ENCODE measurements at places on chromosomes 6 and 20.
A peak's percentile ranks its signal among the peaks of the same experiment; 100 is the strongest.

- no peak for DNase-seq
Observed at GRCh38 chr6:49668083-49668511, 31.5 kb upstream of the RHAG start.

DNA sequence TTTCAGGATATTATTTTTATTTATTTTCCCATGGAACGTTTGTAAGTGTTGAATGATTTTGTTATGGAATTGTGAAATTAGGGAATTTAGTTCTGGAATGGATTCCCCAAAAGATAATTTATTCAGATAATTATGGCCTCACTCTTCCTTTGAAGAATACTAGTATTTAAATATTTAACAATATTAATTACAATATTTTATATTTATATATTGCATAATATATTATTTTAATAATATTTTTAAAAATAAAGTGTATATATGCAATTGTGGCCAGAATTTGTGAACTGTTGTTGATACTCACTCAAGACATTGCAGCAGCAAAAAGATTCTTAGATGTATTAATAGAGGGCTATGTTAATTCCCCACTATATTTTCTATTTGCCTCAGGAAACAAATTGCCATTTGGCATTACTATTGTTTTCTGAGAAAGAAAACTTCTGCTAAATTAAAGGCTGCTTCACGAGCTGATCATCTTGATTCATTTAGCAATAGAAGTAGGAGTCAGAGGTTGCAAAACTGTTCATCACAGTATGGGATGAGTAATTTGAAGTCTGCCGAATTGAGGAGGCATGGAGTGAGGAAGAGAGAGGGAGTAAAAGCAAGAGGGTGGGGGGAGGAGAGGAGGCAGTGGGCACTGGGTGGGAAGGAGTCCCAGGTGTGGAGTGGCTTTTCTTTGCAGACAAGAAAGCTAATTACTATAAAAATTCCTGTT lies 729.2 kb downstream of the DHX35 start:
- DNase-seq = no peak

DNA sequence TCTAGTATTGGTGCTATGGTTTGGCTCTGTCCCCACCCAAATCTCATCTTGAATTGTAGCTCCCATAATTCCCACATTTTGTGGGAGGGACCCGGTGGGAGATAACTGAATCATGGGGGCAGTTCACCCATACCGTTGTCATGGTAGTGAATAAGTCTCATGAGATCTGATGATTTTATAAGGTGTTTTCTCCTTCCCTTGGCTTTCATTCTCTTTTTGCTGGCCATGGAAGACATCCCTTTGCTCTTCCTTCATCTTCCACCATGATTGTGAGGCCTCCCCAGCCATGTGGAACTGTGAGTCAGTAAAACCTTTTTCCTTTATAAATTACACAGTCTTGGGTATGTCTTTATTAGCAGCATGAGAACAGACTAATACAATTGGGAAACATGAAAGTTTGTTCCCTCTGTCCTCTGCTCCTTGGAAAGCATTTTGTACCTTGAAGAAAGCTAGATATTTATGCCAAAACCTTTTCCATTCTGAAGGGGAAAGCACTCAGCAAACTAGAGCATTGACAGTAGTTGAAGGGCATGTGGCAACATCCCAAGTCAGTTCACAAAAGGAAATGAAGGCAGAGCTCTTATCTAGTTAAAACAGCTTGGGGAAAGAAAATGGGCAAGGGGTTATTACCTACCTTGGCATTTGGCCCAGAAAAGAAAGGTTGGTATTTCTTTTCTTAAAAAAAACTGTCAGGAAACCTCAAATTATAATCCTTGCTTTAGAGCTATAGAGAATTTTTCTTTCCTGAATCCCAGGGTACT lies 10.7 kb upstream of the TNFAIP3 start:
- peak; percentile 42 for DNase-seq

GRCh38 chr6:122147291-122147690 lies 252.2 kb upstream of the HSF2 start:
- DNase-seq = no peak

DNA sequence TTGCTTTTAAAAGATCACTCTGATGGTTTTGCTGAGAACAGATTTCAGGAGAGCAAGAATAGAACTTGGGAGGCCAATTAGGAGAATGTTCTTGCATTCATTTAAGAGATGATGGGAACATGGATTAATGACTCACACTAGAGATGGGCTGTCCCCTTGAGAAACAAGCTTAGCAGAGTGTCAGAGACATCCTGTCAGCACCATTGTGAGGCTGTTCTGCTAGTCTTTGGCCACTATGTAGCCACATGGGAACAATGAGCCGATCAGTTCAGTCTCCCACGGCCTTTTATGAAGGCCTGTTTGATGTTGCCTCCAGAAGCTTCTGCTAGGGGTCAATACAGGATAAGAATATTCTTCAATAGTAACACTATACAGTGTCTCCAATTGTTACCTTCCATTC lies 113.0 kb upstream of the EYA4 start:
- DNase-seq = no peak

GRCh38 chr6:11609324-11610071 lies 71.9 kb downstream of the TMEM170B start:
- DNase-seq = no peak

DNA sequence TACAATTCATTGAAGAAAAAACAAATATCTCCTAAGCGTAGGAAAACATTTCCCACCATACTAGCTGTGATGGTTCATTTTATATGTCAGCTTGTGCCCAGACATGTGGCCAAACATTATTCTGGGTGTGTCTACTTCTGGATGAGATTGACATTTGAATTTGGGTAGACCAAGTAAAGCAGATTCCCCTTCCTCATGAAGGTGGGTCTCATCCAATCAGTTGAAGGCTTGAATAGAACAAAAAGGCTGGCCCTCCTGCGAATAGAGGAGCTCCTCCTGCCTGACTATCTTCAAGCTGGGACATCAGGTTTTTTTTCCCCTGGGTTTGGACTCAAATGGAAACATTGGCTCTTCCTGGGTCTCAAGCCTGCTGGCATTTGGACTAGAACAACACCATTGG lies 113.6 kb downstream of the DHX35 start:
- DNase-seq = no peak

GRCh38 chr20:33651562-33652048 lies 10.5 kb upstream of the C20orf144 start:
- no peak for DNase-seq

DNA sequence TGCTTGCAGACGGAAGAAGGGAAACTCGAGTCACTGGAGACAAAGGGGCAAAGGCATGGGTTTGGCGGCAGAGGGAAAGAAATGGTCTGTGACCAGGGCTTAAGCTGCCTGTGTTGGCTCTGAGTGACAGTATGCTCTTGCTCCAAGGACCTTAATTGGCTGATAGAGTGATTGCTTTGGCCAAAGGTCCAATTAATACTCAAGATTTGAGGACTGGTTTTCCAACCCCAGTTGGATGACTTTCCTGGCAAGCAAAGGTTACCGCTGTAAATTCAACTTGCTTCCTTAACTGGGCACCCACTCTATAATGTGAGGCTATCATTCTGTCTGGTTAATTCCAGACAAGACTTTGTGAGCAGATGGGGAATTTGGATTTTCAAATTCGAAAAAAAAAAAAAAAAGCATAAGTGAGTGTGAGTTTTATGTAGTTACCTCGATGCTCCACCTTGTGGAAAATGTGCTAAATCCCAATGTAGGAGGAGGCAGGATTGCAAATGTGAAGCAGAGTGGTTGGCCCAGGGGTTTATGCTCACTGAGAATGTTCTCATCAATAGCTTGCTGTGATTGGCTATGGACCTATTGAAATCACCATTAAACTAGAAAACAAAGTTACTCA lies 150.7 kb upstream of the GMDS start:
- no peak for DNase-seq

GRCh38 chr20:63692436-63693082 lies 3.9 kb upstream of the TNFRSF6B start:
- DNase-seq = no peak

DNA sequence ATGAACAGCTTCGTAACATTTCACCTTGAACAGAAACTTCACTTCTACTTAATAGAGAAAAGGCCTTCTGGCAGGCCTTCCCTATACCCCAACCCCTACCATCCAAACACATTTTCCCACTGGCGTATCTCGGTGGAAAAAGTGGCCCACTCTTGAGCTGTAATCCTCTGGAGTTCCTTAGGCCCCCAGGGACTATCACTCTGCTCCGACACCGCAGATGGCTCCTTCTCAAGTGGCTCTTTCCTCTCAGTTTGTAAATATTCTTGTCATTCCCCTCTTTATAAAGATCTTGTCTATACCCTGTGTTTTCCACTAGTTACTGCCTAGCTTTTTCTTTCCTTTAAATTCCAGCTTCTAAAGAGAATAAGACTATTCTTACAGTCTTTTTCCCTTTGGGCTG lies 108.7 kb downstream of the MYB start:
- no peak for DNase-seq

GRCh38 chr6:125746731-125747588 lies 2.5 kb upstream of the HEY2 start:
- DNase-seq = no peak

DNA sequence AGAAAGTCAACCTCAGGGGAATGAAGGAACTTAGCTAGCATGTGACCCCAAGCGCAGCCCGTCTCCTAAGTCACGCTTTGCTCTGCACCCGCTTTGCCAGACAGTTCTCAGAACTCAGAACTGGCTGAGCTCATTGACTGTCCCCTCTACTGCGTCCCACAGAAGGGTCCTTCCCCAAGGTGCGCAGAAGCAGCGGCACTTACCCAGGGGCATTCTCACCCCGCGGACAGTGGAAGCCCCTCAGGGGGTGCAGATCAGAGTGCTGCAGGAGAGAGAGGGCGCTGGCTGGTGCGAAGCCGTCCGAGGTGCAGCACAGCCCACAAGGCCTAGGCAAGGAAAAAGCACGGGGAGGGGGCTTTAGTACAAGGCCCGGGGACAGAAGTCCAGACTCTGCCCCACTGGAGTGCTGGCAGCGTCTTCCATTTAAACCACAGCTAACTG lies 807 bp downstream of the SNHG17 start:
- no peak for DNase-seq

- DNase-seq = no peak
Observed at GRCh38 chr20:40741507-40742106, 52.6 kb upstream of the MAFB start.

DNA sequence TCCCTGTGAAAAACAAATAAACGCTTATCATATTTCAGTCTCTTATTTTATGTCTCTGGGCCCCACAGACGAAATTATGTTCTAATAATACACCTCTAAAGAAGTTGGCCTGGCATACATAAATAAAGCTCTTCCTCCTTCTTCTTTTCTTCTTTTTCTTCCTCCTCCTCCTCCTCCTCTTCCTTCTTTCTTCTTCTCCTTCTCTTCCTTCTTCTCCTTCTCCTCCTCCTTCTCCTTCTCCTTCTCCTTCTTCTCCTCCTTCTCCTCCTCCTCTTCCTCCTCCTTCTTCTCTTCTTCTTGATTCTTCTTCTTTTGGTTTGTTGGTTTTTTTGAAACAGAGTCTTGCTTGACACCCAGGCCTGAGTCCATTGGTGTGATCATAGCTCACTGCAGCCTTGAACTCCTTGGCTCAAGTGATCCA lies 41.8 kb upstream of the PTPN1 start:
- DNase-seq = no peak

DNA sequence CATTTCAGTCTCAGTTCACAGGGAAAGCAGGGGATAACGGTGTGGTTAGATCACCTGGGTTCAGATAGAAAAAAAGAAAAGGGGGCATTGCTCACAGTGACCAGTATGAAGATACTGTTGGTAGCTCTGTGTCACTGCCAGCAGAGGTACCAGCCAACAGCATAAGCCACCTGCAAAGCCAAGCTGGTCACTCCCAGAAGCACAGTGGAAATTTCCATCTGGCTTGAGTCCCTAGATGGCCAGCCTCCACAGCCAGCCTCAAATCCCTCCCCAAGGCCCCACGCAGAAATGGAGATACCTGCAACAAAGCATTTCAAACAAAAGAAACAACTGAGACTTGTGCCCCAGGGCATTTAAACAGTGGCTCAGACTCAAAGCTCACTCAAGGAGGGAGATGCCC lies 11.6 kb downstream of the DEFB127 start:
- DNase-seq = no peak

- DNase-seq = no peak
Observed at GRCh38 chr6:16511040-16511660, 250.1 kb downstream of the ATXN1 start.

DNA sequence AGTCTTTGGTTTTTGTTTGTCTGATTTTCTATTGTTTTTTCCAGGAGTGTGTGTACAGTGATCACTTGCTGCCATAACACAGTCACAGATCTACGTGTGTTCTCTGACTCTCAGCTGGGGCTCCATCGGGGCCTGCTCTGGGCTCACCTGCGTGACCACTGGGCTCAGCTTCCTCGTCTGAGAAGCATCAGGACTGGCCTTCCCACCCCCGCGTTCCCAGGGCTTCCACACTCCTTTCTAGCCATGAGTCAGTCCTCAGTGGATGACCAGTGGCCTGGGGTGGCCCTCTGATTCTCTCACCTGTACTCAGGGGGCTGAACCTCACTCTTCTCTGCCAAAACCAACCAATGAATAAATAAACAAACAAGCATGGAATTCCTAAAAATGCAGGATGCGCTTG lies 14.5 kb downstream of the THBS2 start:
- DNase-seq = no peak

- DNase-seq = no peak
Observed at GRCh38 chr6:168447282-168447681, 6.3 kb downstream of the SMOC2 start.

DNA sequence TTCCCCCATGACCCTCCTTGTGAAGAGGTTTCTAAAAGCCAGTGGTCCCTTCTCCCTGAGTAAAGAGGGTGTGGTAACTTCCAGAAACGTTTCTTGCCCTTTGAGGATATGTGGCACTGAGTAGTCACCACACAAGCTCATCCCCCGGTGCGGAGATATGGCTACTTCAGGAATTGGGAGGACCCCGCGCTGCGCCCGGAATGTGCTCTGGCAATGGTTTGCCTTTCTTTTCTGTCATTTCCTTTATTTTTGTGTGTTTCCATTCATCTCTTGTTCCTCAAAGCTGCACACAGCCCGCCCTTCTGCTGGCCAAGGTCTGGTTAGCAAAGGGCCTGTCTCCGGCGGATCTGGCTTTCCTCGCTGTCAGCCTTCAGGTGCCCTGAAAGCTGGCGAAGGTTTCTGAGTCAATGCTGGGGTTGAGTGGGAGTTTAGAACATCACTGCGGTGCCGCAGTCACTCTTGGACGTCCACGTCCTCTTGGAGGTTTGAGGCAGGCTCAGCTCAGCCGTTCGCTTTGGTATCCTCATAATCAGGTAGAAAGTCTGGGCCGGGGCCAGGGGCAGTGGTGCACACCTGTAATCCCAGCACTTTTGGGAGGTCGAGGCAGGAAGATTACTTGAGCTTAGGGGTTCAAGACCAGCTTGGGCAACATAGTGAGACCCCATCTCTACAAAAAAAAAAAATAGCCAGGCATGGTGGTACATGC lies 67.2 kb downstream of the TCP11 start:
- DNase-seq = no peak

- DNase-seq = no peak
Observed at GRCh38 chr6:117795234-117795633, 111.8 kb upstream of the SLC35F1 start.

All from GDM1 (cell line).